Smooth muscle cell of trachea (primary cell): ENCODE measurements at places on chromosomes 7 and 10. TPM values are rescaled to one million over a fixed set of nuclear protein-coding genes. Genes with fewer than 3 reads are reported as not detected.

The FEZF1 gene
- not detected in 2 replicates for total RNA-seq

The HOXA9 gene
- total RNA-seq: 0.15 TPM in 1 of 2 replicates, not detected in the other

The UNC5B gene
- total RNA-seq: 12.9 and 34.2 TPM in 2 replicates

The PGAM2 gene
- total RNA-seq: 0.17 and 0.29 TPM in 2 replicates

The UTF1 gene
- total RNA-seq: not detected in 2 replicates

The PTPRN2 gene
- total RNA-seq: 0.29 and 0.50 TPM in 2 replicates

The VPS50 gene
- 33.1 and 42.3 TPM in 2 replicates for total RNA-seq

The PNLIP gene
- not detected in 2 replicates for total RNA-seq

The ITPRID1 gene
- total RNA-seq: not detected in 2 replicates

The STRIP2 gene
- 5.1 and 8.3 TPM in 2 replicates for total RNA-seq

The PRRT4 gene
- total RNA-seq: under 0.01 TPM in 1 of 2 replicates, not detected in the other

The NPFFR1 gene
- under 0.01 TPM in 1 of 2 replicates, not detected in the other for total RNA-seq

The GNGT1 gene
- not detected in 2 replicates for total RNA-seq

The OPN1SW gene
- not detected in 2 replicates for total RNA-seq

The MACC1 gene
- total RNA-seq: 0.15 and 0.17 TPM in 2 replicates

The CLDN3 gene
- total RNA-seq: 0.33 TPM in 1 of 2 replicates, not detected in the other

The LANCL2 gene
- total RNA-seq: 18.9 and 30.1 TPM in 2 replicates

The CALHM3 gene
- total RNA-seq: 0.15 TPM in 1 of 2 replicates, not detected in the other

The SPDYE2B gene
- total RNA-seq: not detected in 2 replicates

The CHRM2 gene
- 1.7 and 12.4 TPM in 2 replicates for total RNA-seq

The EPHB6 gene
- 1.9 and 8.8 TPM in 2 replicates for total RNA-seq

The TMEM236 gene
- total RNA-seq: under 0.01 TPM in 2 replicates

The FLNC gene
- 265 and 462 TPM in 2 replicates for total RNA-seq

The TMEM120A gene
- 20.7 and 28.6 TPM in 2 replicates for total RNA-seq

The CALML5 gene
- total RNA-seq: not detected in 2 replicates

The VWC2 gene
- not detected in 2 replicates for total RNA-seq
